ENCODE measurements at places on chromosomes 3 and 15. TPM values are rescaled to one million over a fixed set of nuclear protein-coding genes. Genes with fewer than 3 reads are reported as not detected.
A peak's percentile ranks its signal among the peaks of the same experiment; 100 is the strongest.

Gene LRRIQ4
- 0.23 TPM for total RNA-seq

DNA sequence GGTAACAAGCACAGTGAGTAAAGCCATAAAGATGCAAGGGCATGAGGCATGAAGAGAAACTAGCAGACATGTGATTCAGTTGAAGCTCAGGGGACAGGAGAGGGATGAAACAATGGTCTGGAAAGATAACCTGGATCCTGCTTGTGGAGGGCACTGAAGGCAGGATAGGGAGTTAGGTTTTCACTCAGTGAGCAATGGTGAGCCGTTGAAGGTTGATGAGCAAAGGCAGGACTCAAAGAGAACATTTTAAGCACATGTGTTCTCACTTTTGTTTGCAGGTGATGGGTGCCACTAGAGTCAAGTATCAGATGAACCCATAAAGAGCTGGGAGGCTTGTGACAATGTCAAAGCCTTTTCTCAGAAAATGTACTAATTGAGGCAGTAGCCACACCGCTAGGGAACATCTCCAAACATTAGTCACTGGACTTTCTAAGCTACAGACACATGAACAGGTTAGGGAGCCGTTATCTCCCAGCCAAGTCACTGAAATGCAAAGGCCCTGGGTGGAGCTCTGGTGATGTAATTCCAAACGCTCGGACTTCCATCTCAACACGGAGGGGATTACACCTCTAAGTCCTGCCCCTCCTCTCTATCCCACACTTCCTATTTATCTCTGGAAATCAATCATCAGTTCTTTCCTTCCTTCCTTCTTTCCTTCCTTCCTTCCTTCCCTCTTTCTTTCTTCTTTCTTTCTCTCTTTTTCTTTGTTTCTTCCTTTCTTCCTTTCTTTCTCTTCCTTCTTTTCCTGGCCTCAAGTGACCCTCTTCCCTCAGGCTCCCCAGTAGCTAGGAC, 22.7 kb downstream of the KLHL6 start:
- peaks cover 56% of the 10 kb centered on the region for H3K4me1 ChIP-seq
- H3K4me3 ChIP-seq: no peak overlapping the region
- H3K27ac ChIP-seq: no peak overlapping the region
- H3K36me3 ChIP-seq: peaks cover 29% of the 10 kb centered on the region

GRCh38 chr15:53675832-53676231, 83.6 kb downstream of the WDR72 start:
- no peak overlapping the region for H3K4me3 ChIP-seq
- no peak for DNase-seq
- H3K27me3 ChIP-seq: no peaks in the 10 kb centered on the region
- no peaks in the 10 kb centered on the region for H3K36me3 ChIP-seq
- no peaks in the 10 kb centered on the region for H3K4me1 ChIP-seq

GRCh38 chr3:196971094-196971698, 2.6 kb upstream of the PIGZ start:
- peaks cover 6% of the 10 kb centered on the region for H3K36me3 ChIP-seq
- DNase-seq: peak; percentile 37

- no peak overlapping the region for H3K27ac ChIP-seq
- peaks cover 38% of the 10 kb centered on the region for H3K4me1 ChIP-seq
- no peaks in the 10 kb centered on the region for H3K27me3 ChIP-seq
- no peak for DNase-seq
- H3K36me3 ChIP-seq: peaks cover 10% of the 10 kb centered on the region
- no peak overlapping the region for H3K4me3 ChIP-seq
Observed at GRCh38 chr15:64696481-64696880, 78.9 kb downstream of the RBPMS2 start.

GRCh38 chr15:89359471-89360293, 25.1 kb upstream of the POLG start:
- no peak overlapping the region for H3K4me3 ChIP-seq
- no peak for DNase-seq
- H3K4me1 ChIP-seq: peaks cover 7% of the 10 kb centered on the region
- H3K27me3 ChIP-seq: peaks cover 86% of the 10 kb centered on the region
- H3K27ac ChIP-seq: no peak overlapping the region

Gene APOD
- total RNA-seq: not detected

DNA sequence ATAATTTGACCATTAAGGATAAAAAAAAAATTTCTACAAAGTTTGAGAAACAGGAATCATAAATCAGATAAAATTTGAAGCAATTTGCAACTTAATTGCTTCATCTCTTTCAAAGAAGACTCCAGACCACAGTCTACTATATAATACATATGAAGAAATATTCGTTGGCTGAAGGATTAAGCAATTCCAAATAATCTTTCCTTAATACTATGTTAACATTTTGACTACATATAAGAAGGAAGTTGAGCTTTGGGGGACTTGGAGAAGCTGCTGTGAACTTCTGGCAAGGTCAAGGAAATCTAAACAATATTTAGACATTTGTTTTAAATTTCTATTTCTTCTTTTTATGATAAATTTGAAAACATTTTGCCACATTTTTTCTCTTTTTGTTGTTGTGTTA, 13.5 kb upstream of the GABRR3 start:
- H3K4me3 ChIP-seq: no peak overlapping the region
- no peaks in the 10 kb centered on the region for H3K4me1 ChIP-seq
- DNase-seq: no peak
- no peaks in the 10 kb centered on the region for H3K36me3 ChIP-seq
- H3K27me3 ChIP-seq: peaks cover 33% of the 10 kb centered on the region

GRCh38 chr3:188993181-188993580, 178.6 kb upstream of the TPRG1 start:
- peaks cover 1% of the 10 kb centered on the region for H3K36me3 ChIP-seq
- H3K27ac ChIP-seq: no peak overlapping the region
- H3K27me3 ChIP-seq: peaks cover 12% of the 10 kb centered on the region

- no peak overlapping the region for H3K4me3 ChIP-seq
- peaks cover 3% of the 10 kb centered on the region for H3K4me1 ChIP-seq
- no peaks in the 10 kb centered on the region for H3K36me3 ChIP-seq
- H3K27me3 ChIP-seq: peaks cover 20% of the 10 kb centered on the region
- H3K27ac ChIP-seq: no peak overlapping the region
Observed at GRCh38 chr3:138180375-138181029, 5.8 kb upstream of the DBR1 start.

Gene RPL39L
- 25.0 TPM for total RNA-seq

Gene GUCA1C
- total RNA-seq: not detected

Gene GPR62
- total RNA-seq: not detected

Gene MESP2
- total RNA-seq: not detected

DNA sequence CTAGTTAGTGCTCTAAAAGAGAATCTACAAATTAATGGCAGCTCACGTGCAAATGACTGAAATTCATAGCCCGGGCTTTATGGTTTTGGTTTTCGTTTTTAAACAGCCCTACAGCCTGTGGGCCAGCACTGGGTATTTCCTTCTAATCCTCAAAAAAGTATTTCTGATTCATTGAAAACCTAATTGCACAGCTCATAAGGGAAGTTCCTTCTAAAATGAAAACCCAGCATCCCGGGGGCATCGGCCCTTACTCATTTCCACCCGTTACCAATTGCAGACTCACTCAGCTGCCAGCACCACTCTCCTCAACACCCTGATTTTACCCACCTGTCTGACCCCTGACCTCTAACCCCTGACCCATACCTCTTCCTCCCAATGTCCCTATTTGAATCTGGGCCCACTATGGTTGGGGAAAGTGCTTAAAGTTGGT, 59.5 kb upstream of the ZNF148 start:
- H3K4me3 ChIP-seq: no peak overlapping the region
- H3K4me1 ChIP-seq: peaks cover 20% of the 10 kb centered on the region
- H3K36me3 ChIP-seq: no peaks in the 10 kb centered on the region
- no peak overlapping the region for H3K27ac ChIP-seq
- no peak for DNase-seq

All from activated CD8-positive, alpha-beta memory T cell treated with anti-CD3 and anti-CD28 coated beads, Interleukin-2, amount 10 ng/mL, durations not matched to agents 7 days and 5 days (primary cell).